ENCODE measurements at places on chromosomes 3 and 15.

DNA sequence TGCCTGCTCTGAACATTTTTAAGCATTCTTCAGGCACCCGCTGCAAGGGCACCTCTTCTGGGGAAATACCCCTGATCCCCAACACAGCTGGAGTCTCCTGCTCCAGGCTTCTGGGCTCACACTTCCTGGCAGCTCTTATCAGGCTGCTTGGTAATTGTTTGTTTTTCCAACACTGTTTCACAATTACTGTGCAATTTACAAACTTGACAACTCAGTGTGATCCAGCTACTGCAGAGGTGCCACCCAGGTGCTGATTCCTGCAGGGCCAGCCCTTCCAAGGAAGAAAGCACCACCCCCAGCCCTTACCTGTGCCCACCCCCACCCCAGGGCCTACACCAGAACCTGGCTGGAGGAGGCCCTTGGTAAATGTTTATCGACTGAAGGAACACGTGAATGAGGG is 66.5 kb downstream of the MAGEF1 start:
- H3K4me1 ChIP-seq: no peaks in the 10 kb centered on the region
- H3K36me3 ChIP-seq: no peaks in the 10 kb centered on the region
- no peak overlapping the region for H3K4me3 ChIP-seq
- no peak for DNase-seq
- H3K27me3 ChIP-seq: peaks cover 34% of the 10 kb centered on the region
- H3K27ac ChIP-seq: no peak overlapping the region

GRCh38 chr3:194384156-194384555 is 14.6 kb upstream of the LRRC15 start:
- H3K27ac ChIP-seq: no peak overlapping the region
- H3K36me3 ChIP-seq: no peaks in the 10 kb centered on the region
- H3K4me3 ChIP-seq: no peak overlapping the region
- DNase-seq: no peak
- no peaks in the 10 kb centered on the region for H3K4me1 ChIP-seq

- no peak overlapping the region for H3K27ac ChIP-seq
- no peaks in the 10 kb centered on the region for H3K4me1 ChIP-seq
- no peaks in the 10 kb centered on the region for H3K36me3 ChIP-seq
- DNase-seq: no peak
- H3K27me3 ChIP-seq: no peaks in the 10 kb centered on the region
- no peak overlapping the region for H3K4me3 ChIP-seq
Measured at GRCh38 chr3:168548719-168549118, 453.0 kb upstream of the GOLIM4 start.

DNA sequence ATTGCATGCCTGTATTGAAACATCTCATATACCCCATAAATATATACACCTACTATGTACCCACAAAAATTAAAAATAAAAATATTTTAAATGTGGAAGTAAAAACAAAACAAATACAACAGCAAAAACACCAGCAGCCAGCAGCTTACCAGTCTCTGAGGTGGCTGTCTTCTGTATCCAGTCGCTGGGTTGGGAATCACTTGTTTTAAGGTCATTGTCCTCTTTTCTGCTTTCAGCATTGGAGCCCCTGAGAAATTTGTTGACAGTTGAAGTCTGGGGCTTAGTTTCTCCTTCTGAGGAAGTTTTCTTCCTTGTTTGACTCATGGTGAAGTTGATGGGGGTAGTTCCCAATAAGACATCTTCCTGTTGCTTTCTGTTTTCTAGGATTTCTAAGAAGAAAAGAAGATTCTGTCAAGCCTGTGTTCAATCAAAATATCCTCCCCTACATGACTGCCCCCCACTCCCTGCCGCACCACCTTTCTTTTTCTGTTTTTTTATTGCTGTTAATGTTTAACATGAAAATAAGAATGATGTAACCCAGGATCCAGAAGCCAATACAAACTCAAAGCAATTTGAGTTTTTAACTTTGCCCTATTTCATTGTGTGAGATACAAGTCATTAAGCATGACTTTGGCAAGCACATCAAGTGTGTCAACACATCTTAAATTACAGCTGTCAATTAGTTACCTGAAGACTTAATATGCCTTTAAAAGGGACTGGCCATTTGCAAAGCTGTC is at the start of gene LRRC31:
TSS of gene LRRC31 (minus strand) at position 452 of the 737 bp plus-strand sequence. CDS start at position 324, 128 bp downstream.
- peaks cover 18% of the 10 kb centered on the region for H3K27me3 ChIP-seq
- H3K36me3 ChIP-seq: no peaks in the 10 kb centered on the region
- H3K4me1 ChIP-seq: peaks cover 6% of the 10 kb centered on the region
- no peak within 1 kb of the TSS for H3K4me3 ChIP-seq
- no peak within 1 kb of the TSS for H3K27ac ChIP-seq

- peaks cover 7% of the 10 kb centered on the region for H3K4me1 ChIP-seq
- no peaks in the 10 kb centered on the region for H3K27me3 ChIP-seq
- no peaks in the 10 kb centered on the region for H3K36me3 ChIP-seq
Measured at GRCh38 chr15:71333136-71333700, 217.9 kb downstream of the THSD4 start.

- H3K4me1 ChIP-seq: peaks cover 21% of the 10 kb centered on the region
- no peaks in the 10 kb centered on the region for H3K27me3 ChIP-seq
- peaks cover 3% of the 10 kb centered on the region for H3K36me3 ChIP-seq
- no peak for DNase-seq
Measured at GRCh38 chr15:89107984-89108383, 19.7 kb downstream of the ABHD2 start.

DNA sequence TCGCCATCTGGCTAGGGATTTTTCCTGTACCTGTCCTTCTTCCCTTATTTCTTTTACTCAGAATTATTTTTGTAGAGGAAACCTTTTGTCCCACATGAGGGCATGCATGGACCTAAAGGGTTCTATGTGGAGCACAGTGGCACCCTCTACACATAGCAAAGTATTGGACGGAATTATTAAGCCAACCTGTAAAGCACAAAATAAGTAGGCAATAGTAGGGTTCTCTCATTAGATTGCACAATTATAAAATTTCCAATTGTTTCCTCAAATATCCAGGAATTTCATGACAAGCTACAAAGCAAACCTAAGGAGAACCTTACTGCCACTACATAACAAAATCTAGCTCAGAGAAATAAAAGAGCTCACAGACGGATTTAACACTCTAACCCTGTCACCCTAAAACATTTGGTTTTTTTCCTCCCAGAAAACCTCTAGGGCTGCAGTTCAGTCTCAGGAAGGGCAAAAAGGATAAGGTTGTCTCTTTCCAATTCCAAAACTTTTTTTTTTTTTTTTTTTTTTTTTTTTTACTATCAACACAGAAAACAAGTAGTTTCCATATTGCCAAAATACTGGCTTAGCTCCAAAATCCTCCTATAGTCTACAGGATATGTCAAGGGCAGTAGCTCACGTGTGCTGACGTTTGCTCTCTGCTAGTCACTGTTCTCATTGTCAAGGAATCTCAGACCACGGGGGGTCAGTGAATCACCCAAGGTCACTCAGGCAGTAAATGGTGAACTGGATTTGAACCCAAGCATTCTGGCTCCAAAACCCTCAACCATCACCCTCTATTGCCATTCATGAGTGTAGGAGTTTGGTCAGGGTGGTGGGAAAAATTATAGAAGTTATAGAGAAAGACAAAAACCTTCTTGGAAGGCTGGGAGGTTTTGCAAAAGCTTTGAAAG is 52.3 kb downstream of the NCEH1 start:
- no peak for DNase-seq
- H3K4me3 ChIP-seq: no peak overlapping the region
- peak overlapping the region; percentile 26 for H3K27ac ChIP-seq

GRCh38 chr3:90136456-90137191 is 1029.2 kb downstream of the EPHA3 start:
- no peak overlapping the region for H3K27ac ChIP-seq
- no peaks in the 10 kb centered on the region for H3K27me3 ChIP-seq
- H3K4me3 ChIP-seq: no peak overlapping the region
- H3K4me1 ChIP-seq: no peaks in the 10 kb centered on the region

Data from central memory CD8-positive, alpha-beta T cell (primary cell).